ENCODE measurements at places on chromosomes 2 and 18.

DNA sequence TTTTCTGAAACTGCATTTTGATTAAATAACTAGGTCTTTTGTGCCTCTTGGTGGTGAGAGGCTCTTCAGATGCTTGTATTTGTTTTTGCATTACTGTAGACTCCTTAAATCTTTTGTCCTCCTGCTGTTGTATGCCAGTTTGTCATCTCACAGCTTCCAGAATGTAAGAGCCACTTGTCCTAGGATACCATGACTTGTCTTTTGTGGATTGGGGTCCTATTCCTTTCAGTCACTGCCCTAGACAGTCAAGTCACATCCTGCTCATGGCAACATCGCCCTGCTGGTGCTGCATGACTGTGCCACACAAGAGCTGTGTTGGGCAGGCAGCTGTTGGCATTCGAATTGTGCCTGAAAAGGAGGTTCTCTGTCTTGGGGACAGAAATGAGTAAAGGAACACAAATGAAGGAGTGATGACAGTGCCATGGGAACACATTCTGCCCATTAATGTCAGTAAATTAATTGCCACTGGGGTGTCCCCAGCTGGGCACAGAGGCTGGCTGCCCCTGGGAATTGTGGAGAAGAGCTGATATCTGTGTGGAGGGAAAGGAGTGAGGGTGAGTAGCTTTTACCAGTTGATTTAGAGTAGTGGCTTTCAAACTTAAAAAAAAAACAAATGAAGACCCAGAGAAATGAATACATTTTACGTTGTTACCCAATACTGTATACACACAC, 140.3 kb downstream of the ARL6IP6 start:
- DNase-seq = no peak

- no peak for DNase-seq
These were observed 33.3 kb downstream of the ANTXR1 start for GRCh38 chr2:69046221-69046662.

GRCh38 chr2:47541848-47542450, 139.0 kb downstream of the MSH2 start:
- DNase-seq = no peak

- DNase-seq = no peak
These were observed 125.8 kb downstream of the PTGR3 start for GRCh38 chr18:75083131-75083530.

GRCh38 chr2:237359518-237359840, 54.5 kb downstream of the COL6A3 start:
- no peak for DNase-seq

DNA sequence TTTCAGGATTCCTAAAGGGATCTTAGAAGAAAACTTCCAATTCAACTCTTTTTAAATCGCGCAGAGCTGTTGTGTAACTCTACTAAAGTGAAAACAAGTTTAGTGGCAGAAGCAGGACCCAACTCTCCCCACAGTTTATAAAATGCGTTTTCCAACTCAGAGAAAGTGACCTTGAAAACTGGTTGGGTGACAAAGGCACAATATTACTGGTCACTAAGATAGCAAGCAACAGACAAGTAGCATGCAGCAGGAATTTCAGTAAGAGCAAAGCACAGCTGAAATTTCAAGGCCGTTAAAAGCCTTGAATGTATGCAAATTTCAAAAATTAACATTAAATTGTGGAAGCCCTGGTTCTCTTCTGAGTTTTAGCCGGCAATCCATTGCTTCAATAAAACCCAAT, 66.9 kb downstream of the STK39 start:
- no peak for DNase-seq

GRCh38 chr2:69741229-69741574, 732 bp upstream of the ANXA4 start:
- DNase-seq = no peak

DNA sequence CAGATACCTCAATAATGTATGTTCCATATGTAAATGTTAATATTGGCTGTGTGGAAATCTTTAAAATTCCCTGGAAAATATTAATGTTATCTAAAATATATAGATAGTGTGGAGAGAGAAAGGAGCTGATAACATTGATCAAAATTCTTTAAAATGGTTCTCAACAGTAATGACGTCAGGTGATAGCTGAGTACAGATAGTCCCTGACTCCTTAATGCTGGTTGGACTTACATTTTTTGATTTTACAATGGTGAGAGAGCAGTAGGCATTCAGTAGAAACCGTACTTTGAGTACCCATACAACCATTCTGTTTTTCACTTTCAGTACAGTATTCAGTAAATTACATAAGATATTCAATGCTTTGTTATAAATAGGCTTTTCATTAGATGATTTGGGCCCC, 146.6 kb downstream of the GALNT3 start:
- no peak for DNase-seq

DNA sequence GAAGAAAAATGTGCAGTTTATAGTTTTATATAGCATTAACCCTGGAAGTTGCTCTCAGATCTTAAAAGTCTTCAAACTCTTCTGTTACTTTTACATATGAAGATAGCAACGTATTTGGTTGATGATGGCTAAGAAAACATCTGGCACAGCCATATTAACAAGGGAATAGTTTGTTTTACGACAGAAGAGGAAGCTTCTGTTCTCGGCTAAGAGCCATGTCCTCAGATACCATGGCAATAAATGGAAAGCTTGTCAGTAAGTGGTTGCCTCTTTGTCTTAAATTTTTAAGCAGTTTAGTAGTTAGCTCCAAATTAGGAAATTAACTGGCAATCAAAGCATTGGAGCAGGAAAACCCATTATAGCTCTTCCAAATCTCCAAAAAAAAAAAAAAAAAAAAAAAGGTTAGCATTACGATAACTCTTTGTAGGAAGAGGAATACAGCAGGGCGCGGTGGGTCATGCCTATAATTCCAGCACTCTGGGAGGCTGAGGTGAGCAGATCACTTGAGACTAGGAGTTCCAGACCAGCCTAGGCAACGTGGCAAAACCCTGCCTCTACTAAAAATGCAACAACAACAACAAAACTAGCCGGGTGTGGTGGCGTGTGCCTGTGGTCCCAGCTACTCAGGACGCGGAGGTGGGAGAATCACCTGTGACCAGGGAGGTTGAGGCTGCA, 4.5 kb upstream of the STON1 start:
- no peak for DNase-seq

- DNase-seq = no peak
These were observed 58.7 kb downstream of the FAM124B start for GRCh38 chr2:224343226-224343625.

DNA sequence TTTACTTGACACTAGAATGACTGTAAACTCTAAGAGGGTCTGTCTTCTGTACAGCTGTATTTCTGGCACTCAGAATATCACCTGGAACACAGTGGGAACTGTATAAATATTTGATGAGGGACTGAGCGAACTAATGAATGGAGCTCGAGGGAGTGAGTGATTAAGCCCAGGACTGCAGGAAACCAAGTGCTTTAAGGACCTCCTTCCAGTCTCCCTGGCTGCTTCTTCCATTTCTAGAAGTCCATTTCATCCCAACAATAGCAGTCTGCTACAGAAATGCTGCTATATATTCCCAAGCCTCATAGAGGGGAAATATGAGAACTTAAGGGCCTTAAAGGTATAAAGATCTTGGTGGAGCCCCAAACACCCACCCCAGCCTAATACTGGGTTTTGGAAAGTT, 2.8 kb upstream of the IL1RL2 start:
- DNase-seq = no peak
